ENCODE measurements at places on chromosomes 5 and 9.

GRCh38 chr5:134374232-134374631, 2.9 kb downstream of the UBE2B start:
- DNase-seq = no peak

DNA sequence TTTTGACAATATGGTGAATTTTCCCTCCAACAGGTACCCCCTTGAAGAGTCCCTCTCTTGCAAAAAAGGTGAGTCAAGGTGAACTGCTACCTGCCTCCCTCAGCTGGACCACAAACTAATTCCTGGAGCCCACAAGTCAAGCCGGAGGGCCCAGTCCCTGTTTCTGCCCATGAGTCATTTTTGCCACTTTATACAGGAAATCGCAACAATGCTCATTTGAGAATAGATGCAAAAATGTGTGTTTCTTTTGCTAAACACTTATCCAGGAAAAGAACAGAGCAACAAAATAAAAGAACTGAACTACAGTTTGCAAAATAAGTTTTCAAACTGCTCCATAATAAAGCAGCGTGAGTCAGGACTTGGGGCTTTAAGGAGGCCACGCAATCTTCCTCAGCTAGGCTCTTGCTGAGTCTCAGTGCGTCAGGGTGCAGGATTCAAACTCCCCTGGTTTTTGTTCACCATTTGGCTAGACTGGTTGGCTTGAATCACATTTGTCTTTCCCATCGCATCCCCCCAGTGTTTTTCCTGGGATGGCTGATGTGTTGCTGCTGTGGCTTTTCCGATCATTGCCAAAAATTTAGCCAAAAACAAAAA, 102.7 kb downstream of the GOLPH3 start:
- no peak for DNase-seq

- no peak for DNase-seq
Measured at GRCh38 chr5:102691434-102691833, 63.7 kb upstream of the PAM start.

DNA sequence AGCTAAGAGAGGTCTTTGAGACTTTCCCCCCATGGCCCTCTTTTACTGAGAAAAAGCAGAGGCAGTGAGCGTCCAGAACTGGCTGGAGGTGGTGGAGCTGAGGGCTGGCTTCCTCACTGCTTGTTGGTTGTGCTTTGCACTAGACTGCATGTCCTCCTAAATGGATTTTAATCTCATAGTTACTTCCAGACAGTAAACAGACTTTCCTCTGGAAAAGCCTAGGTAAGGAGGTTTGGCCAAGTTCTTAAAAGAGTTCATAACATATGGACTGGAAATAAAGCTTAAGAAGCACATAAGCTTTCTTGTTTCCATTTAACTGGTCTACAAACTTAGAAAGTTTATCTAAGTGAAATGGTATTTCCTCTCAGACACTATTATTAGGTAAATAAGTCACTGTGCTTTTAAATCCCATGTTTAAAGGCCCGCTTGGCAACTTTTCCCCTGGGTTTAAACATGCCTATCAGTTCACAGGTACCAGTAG, 2.0 kb downstream of the ASPN start:
- no peak for DNase-seq

- no peak for DNase-seq
Measured at GRCh38 chr5:164351245-164351834, 845.9 kb downstream of the MAT2B start.

DNA sequence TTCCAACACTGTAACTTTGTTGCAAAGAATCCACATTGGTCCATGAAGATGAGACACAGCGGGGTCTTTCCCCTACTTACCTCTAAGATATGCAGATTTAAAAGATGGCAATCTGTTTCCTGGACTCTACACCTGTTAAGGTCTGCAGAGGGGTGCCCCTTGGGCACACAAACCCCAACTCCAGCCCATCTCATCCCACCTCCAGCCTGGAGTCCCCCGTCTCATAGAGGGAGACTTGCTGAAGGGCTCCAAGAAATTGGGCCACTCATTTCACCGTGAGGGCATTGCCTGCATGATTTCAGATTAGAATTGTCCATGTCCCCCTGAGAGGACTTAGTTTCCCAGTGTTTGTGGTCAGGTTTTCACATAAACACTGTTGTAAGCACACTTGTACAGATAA, 365.7 kb downstream of the IRX2 start:
- DNase-seq = no peak

- DNase-seq = no peak
Measured at GRCh38 chr9:135732569-135733257, 30.7 kb downstream of the KCNT1 start.

GRCh38 chr9:70255486-70255885, 3.3 kb upstream of the SMC5 start:
- no peak for DNase-seq

DNA sequence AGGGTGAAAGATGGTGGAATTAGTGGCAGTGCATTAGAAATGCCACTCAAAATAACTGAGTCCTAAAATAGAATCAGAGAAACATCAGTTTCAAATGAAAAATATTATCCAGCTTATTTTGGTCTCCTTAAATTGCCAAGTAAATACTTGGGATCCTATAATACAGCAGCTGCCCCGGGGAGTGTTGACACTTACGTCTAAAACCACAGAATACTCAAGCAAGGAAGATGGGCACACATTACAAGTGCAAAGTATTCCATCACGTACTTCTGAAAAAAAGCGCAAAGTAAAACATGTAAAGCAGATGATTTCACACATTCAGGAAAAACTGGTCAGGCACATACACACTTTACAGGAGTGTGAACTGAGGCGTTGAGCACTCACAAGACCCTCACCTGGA, 2.4 kb upstream of the ARHGEF37 start:
- DNase-seq = no peak

GRCh38 chr9:1979741-1980367, 35.3 kb upstream of the SMARCA2 start:
- DNase-seq = no peak

- DNase-seq = no peak
Measured at GRCh38 chr5:32206509-32207354, 32.6 kb upstream of the GOLPH3 start.

GRCh38 chr9:134365791-134366222, 39.6 kb downstream of the RXRA start:
- no peak for DNase-seq

- no peak for DNase-seq
Measured at GRCh38 chr5:100872408-100873190, 30.5 kb downstream of the ST8SIA4 start.

DNA sequence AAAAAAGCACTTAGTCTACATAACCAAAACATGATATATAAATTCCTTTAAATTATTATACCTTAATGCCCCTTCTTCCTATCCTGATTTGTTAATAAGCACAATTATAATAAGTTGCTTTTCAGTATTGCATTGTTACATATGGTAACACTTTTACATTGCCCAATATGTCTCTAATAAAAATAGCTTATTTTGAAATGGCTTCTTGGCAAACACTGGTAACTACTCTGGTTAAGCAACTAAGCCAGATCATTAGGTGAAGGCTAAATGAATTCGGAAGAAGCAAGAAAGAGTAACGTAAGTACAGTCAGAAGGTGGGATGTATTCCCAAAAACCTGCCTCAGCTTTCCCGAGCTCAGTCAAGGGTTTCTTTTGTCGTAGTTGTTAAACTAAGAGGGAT, 85.3 kb downstream of the TTC39B start:
- DNase-seq = no peak

DNA sequence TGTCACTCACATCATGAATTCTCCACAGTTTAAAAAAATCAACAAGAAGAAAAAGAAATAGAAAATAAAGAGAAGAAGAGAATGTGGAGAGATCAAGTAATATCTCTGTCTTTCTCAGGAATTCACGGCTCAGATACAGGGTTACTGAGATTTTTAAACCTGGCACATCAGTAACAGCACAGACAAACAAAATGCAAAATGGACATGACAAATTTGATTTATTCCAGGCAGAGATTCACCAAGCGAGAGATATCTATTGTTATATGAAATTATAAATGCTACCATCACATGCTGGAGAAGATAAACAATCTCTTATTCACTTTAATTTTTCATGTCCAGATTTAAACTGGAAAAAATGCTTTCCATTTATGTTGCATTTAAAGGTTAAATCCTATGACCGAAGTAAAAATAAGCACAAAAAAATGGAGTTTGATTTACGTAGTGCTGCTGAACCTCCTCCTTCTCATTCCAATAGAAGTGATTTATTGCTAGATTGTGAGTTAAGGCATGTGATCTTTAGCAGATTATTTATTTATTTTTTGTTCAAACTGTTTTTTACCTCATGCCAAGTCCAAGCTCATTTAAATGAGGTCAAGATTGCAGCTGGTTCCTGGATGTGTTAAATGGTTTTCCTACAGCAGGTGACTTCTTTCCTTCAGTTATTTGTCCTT, 926.4 kb downstream of the MAT2B start:
- DNase-seq = no peak

DNA sequence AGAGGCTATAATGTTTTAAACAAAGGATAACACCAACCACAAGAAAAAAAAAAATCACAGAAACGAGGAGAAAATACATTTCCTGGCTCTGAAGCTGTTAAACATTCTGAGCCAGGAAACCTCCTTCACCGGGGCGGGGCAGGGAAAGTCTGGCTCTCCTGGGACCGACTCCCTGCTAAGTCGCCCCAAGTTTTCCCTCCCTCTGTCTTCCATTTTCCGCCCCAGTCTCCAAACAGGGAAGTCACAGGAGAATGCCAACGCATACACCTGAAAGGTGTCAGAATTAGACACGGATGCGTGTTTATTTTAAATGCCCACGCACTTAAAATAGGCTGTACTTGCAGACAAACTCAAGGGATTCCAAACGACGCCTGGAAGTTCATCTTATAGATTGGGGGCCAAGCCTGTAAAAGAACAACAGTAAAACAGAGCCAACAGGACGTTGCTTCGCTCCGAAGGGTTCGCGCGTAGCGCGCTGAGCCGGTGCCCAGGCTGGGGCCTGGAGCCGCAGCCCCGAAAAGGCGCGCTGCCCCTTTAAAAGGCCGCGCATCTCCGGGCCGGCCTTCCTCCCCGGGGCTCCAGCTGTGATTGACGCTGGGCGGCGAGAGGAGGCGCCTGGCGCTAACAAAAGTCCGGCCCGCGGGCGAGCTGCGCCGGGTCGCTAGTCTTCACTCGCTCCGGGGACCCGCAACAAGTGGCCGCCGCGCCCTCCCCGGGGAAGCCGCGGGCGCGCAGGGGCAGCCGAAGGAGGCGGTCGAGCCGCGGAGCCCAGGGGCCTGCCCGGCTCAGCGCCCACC, at the start of gene FBXL7:
FBXL7 (plus strand) TSS at position 653 of the 797 bp plus-strand sequence.
- DNase-seq = no peak

DNA sequence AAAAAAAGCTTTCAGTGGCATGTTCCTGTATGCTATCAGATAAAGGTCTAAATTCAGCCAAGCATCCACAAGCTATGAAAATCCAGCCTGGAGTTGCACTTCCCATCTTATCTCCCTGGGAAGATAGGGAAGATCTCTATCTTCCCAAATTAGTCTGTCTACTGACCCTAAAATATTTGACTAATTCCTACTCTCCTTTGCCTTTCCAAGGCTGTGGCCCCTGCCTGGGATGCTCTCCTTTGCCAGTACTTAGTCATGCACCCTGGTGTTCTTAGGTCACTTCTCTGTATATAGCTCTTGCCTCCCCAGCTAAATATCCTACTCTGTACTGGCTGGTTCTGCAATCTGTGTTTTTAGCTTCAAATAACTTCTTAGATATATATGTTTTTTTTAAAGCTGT, 44.0 kb upstream of the PLPP1 start:
- no peak for DNase-seq

- DNase-seq = no peak
Measured at GRCh38 chr5:40033411-40033810, 608.6 kb upstream of the DAB2 start.

DNA sequence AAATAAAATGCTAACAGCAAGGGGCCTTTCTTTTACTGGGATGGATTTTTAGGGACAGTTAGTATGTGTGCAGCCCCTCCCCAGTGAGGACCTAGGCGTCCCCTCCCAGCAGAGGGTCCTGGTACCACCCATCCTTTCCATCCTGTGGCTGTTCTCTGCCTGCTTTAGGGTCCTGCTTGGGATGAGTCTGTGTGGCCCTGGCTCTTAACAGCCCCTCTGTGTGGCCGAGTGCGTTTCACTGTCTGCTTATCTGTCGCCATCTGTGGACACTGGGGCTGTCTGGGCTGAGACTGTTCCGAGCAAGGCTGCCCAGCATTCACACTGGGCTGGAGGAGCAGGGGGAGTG, 17.0 kb downstream of the WNK2 start:
- DNase-seq = no peak

DNA sequence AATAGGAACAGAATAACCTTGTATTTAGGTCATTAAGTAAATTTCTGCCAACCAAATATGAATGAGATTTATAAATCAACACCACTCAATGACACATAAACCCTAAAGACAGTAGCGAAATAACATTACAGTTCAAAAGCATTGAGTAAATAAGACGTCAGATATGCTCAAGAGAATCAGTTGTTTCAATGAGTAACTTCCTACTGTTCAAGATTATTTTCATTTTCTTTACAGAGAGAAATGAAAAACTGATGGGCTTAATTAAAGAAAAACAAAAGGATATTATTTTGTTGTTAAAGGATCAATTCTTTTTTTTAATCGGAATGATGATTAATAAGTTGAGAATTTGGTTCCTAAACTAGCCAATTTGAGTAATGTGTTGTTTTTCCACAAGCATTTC, 150.1 kb downstream of the BNC2 start:
- no peak for DNase-seq

DNA sequence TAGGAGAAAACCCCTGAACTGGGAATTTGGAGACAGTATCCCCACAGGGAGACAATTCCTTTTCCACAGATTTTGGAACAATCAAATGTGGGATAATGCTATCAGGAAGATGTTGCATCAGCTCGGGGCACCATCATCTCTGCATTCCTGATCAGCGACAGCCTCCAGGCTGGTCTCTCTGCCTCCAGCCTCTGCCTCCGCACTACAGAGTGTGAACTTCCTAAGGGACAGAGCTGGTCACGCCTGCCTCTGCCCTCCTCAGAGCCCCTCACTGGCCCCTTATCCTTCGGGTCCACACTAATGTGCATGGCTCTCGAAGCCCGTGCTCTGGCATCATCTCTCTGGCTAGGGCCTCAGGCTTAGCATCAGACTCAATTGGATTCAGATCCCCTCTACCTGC, 8.6 kb downstream of the FOXI1 start:
- no peak for DNase-seq

DNA sequence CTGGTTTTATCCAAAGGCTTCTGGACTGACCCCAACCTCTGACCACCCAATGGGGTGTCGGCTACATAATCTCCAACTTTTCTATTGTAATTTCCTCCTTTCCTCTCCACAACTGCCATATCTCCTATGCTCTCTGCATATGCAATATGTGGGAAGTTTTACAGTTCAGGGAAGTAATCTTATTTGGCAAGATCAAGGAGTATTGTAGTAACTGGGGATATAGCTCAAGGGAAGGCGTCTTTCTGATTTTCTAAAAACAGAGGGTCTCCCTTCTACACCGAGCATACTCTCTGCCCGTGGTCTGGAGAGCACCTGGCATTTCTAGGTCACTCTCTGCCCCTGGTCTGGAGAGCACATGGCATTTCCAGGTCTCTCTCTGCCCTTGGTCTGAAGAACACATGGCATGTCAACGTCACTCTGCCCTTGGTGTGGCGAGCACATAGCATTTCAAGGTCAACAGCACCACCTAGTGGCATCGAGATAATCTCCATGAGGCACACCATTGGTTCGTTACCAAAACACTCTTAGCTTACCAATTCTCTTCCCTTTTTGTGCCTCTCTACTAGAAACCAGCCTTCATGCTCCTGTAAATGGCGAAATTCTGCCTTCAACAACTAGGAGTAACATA, 616.4 kb upstream of the NUDT12 start:
- no peak for DNase-seq

GRCh38 chr9:79246170-79246569, 325.6 kb upstream of the TLE4 start:
- DNase-seq = no peak

Data from stimulated activated CD4-positive, alpha-beta T cell treated with anti-CD3 and anti-CD28 coated beads, Interleukin-1b, Interleukin-23, amount 100 ng/mL, for 1 hour (primary cell).